Amniotic epithelial cell (primary cell): ENCODE measurements at places on chromosomes 4 and X.

GRCh38 chr4:156983366-156983765, 11.8 kb upstream of the PDGFC start:
- peak; percentile 42 for DNase-seq

- peak; percentile 59 for DNase-seq
These were observed 30.3 kb downstream of the INPP4B start for GRCh38 chr4:142815834-142816233.

DNA sequence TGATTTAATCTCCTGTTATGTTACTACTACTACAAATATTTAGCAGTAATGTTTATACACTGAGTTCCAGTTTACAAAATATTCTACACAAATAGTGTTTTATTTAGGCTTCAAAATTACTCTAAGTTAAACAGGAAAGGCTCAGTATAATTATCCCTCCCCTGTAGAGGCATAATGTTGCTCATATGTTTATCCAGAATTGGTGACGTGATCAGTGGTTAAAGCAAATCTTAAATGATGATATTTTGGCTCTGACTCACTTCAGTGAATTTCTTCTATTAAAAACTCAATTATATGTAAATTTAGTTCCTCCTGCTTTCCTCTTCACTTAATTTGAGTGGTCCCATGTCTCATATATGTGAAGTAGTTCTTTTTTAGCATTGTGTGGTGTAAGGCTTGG, 438.5 kb downstream of the ADGRL3 start:
- peak; percentile 60 for DNase-seq

GRCh38 chr4:136864604-136865185, 667.6 kb downstream of the PCDH18 start:
- DNase-seq, result peak; percentile 84

DNA sequence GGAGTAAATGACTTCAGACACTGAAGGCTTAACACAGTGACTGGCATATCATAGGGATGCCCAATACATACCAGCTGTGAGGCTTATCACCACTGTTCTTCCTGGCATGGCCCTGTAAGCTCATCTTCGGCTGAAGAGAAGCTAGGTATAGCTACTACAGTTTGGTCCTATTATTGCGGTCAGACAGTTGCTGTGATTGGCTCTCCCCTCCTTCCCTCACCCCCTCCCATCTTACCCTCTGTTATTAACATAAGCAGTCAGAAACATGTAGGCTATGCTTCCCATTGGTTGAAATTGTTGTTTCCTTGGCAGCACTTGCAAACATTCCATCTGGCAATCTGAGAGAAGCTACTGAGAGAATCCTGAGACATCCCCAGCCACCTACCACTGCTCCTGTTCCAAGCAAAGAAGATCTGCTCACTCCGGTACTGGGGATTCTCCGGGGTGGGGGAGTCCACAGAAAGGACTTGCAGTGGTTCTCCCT, at the start of gene AKAP14:
TSS of gene AKAP14 (plus strand) at position 51 of the 484 bp plus-strand sequence. CDS start 7,331 bp downstream, outside the sequence.
- peak; percentile 23 for DNase-seq

- no peak for DNase-seq
These were observed 148.1 kb downstream of the NWD2 start for GRCh38 chr4:37392521-37393255.

GRCh38 chrX:49117581-49117980, 6.0 kb downstream of the GPKOW start:
- DNase-seq, result no peak

DNA sequence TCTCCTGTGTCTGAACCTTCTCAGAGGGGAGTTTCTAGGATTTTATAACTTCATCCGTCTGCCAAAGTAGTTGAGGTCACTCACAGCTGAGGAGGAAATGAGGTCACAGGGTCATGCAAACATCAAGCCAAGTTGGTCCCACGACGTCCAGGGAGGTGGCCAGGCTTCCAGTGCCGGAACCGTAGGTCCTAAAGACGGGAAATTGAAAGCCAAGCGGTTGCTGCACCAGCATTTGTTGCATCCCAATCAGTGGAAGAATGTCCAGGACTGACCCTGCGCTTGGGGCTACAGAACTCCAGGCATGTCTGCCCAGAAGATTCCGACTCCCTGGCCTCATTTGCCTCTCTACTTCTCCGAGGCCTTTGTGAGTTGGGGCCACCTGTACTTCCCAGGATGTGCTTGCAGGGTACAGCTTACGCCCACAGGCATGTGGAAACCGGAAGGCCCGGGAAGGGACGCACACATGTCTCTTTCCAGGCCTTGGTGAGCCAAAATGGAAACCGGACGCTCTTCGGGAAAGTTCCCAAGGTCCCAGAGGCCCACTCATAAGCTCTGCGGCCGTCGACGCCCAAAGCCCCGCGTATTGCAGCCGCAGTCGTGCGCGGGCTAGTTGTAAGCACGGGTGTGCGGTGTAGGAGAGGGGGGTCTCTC, 9.3 kb downstream of the PRDM8 start:
- DNase-seq, result no peak

- no peak for DNase-seq
These were observed 55.7 kb downstream of the TBC1D14 start for GRCh38 chr4:6965329-6965728.

DNA sequence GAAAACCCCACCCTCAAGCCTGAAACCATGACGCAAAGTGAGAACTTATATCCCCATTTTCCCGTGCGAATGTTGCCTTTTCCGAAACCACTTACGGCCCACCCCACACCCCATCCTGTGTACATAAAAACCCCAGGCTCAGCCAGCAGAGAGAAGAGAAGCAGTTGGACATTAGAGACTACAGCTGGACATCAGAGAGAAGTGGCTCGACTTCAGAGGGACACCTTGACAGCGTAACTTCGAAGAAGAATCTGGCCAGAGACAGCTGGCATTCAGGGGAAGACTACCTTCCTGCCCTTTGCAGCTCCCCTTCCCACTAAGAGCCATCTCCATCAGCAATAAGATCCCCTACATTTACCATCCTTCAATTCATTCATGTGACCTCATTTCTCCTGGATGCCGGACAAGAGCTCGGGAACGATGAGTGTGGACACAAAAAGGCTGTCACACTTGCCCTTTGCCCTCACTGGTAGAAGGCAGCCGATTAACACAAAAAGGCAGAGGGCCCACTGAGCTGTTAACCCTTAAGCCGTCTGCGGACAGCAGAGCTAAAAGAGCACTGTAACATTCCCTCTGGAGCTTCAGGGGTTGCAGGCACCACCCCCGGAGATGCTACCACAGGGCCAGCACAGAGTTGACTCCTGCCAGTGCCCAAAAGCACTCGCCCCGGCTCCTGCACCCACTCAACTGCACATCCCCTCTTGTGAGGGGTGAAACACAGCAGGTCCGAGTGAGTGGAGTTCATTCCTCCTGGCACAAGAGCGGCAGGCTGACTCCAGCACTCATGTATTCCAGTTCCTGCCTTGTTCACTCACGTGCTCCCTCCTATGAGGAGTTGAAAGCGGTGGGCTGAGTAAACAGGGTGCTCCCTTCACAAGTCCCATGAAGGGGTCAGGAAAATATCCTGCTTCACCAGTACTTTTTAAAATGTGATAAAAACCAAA, 7.5 kb downstream of the CHM start:
- no peak for DNase-seq
